ENCODE measurements at places on chromosomes 11 and 22.

DNA sequence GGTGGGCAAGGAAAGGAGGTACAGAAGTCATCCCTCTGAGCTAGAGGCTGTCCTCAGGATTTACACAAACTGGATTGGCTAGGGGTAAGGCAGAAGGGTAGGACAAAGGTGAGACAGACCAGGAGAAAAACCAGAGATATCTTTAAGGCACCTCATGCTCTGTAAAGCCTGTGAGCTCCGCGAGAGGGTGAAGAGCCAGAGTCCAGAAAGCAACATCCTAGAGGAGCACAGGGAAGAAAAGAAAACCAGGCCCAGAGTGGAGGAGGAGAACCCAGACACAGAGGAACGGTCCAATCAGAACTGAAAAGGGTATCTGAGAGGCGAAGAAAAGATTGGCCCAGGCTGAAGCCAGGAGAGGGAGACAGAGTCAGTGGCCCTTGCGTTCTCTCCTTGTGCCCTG, 5.1 kb downstream of the SLC37A4 start:
- DNase-seq: no peak

DNA sequence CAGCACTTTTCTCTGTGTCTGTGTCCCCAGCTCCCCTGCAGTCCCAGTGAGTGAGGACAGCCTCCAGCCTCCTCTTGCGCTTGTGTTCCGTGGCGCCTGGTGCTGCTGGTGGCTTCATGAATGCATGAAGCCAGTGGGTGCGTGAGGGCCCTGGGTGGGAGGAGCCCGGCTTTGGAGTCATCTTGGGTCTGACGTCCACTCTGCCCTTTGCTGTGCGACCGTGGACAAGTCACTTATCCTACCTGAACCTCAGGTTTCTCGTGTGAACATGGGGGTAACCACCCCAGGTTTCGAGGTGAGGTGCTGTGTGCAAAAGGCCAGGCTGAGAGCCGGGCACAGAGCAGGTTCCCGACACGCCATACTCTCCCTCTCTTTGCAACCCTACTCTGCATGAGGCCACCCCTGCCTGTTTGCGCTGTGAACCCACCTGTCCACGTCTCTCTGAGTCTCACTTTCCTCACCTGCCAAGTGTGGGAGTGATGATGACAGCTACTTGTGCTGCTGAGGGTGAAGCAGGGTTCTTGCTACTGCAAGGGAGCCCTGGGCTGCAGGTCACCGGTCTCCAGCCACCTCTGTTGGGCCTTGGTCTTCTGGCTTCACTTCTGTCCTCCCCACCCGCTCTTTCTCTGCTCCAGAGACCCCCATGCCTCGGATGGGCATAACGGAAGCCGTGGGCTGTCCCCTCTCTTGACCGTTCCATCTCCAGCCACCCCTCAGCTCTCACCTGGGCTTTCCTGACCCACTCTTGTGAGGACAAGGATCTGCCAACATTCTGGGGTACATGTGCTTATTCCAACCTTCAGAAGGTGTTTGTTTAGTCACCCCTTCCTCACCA, 537.6 kb downstream of the TBC1D22A start:
- no peak for DNase-seq

GRCh38 chr11:64768300-64768694, 8.5 kb upstream of the PYGM start:
- no peak for DNase-seq

- no peak for DNase-seq
These were observed 43.6 kb upstream of the FTH1 start for GRCh38 chr11:62010935-62011528.

GRCh38 chr11:129195682-129196081, 3.6 kb upstream of the ARHGAP32 start:
- no peak for DNase-seq
